ENCODE measurements at places on chromosomes 6 and 20. TPM values are rescaled to one million over a fixed set of nuclear protein-coding genes. Genes with fewer than 3 reads are reported as not detected.

Gene LRRN4
- total RNA-seq, result 0.23 TPM

Gene HRH3
- total RNA-seq, result 2.3 TPM

Gene C20orf202
- 0.46 TPM for total RNA-seq

Gene KIF25
- total RNA-seq, result not detected

Gene SLA2
- total RNA-seq, result not detected

Gene CST3
- total RNA-seq, result 422 TPM

Gene MROH8
- total RNA-seq, result 9.9 TPM

Gene LRFN2
- total RNA-seq, result 16.4 TPM

Gene CRISP2
- total RNA-seq, result 1.6 TPM

Gene COL9A3
- 7.8 TPM for total RNA-seq

Gene FAM83D
- 4.8 TPM for total RNA-seq

Gene TRIM10
- 0.23 TPM for total RNA-seq

Gene OR12D3
- not detected for total RNA-seq

Gene TCF21
- total RNA-seq, result under 0.01 TPM

Gene FERMT1
- 3.0 TPM for total RNA-seq

Gene OR2H1
- not detected for total RNA-seq

Gene TREML2
- total RNA-seq, result not detected

Gene IL17A
- total RNA-seq, result not detected

Gene HLA-DQA1
- total RNA-seq, result 0.92 TPM

Gene CST4
- total RNA-seq, result not detected

Gene KHDC1L
- 0.69 TPM for total RNA-seq

Gene TCP11
- 0.23 TPM for total RNA-seq

Gene PSORS1C2
- not detected for total RNA-seq

Gene AGER
- total RNA-seq, result 0.92 TPM

Gene NKX2-4
- 2.1 TPM for total RNA-seq

Gene FLRT3
- total RNA-seq, result 45.4 TPM

Gene FABP7
- total RNA-seq, result 426 TPM

Gene TRIM31
- not detected for total RNA-seq

Gene IMPG1
- total RNA-seq, result not detected

Gene SH3BGRL2
- total RNA-seq, result 44.3 TPM

Gene CRISP3
- not detected for total RNA-seq

Gene ALDH5A1
- 43.6 TPM for total RNA-seq

Gene SLC12A5
- total RNA-seq, result 113 TPM

Gene ENPP3
- 1.2 TPM for total RNA-seq

Gene PLN
- total RNA-seq, result 0.46 TPM

Gene NINL
- total RNA-seq, result 22.1 TPM

Gene TFAP2D
- 0.92 TPM for total RNA-seq

Gene COX4I2
- not detected for total RNA-seq

Gene TMEM200A
- 21.2 TPM for total RNA-seq

Gene ZSWIM3
- total RNA-seq, result 13.8 TPM

Gene JPH2
- total RNA-seq, result 0.46 TPM

Data from diencephalon (tissue), 1 donor.